ENCODE measurements at places on chromosomes 13 and 19. TPM values are rescaled to one million over a fixed set of nuclear protein-coding genes. Genes with fewer than 3 reads are reported as not detected.

Gene RAVER1
- 7.8 TPM for total RNA-seq

Gene ZNF99
- not detected for total RNA-seq

Gene IGFL3
- not detected for total RNA-seq

Gene TSSK6
- 1.8 TPM for total RNA-seq

Gene GJB6
- not detected for total RNA-seq

Gene RFX1
- total RNA-seq = 10.6 TPM

Gene FGF21
- not detected for total RNA-seq

Gene CAPN12
- total RNA-seq = 8.0 TPM

Gene KANK3
- total RNA-seq = 1.8 TPM

Gene KLK12
- total RNA-seq = not detected

Gene OR1M1
- total RNA-seq = not detected

Gene NECTIN2
- 61.9 TPM for total RNA-seq

Gene NMRK2
- not detected for total RNA-seq

DNA sequence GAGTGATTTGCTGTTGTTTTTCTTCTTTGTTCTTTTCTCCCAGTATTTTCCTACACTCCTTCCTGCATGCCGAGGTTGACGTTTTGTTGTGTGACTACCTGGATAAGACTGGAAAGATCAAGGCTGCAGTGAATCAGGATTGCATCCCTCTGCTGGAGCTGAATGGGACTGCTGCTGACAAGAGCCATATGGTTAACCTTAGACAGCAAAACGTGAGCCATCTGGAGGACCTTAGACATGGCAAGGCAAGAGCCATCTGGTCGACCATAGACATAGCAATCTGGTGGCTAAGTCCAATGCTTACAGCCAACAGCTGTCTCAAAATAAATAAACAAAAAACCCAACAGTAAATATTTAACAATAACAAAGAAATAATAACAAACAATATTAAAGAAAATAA lies 42.6 kb upstream of the ZNF91 start:
- no peak overlapping the region for H3K27ac ChIP-seq
- H3K4me1 ChIP-seq = no peaks in the 10 kb centered on the region
- no peaks in the 10 kb centered on the region for H3K36me3 ChIP-seq
- no peaks in the 10 kb centered on the region for H3K27me3 ChIP-seq
- no peak for DNase-seq

DNA sequence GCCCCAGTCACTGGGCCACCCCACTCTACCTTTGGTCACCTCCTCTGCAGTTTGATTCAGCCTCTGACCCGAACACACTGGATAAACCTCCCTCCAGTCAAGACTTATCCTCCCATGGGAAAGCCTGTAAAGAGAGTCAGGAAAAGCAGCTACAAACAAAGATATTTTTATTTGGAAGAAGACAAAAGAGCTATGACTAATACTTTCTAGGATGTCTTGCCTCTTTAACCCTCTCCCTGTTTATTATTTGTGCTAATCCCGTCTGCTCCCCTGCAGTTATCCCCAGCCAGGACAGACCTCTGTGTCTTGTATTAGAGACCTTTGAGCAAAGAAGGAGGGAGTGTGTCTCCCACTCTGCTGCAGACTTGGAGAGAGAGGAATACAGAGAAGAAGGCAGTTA lies 178.3 kb downstream of the EFNB2 start:
- H3K27ac ChIP-seq = no peak overlapping the region
- peaks cover 6% of the 10 kb centered on the region for H3K27me3 ChIP-seq
- no peak overlapping the region for H3K4me3 ChIP-seq
- H3K36me3 ChIP-seq = no peaks in the 10 kb centered on the region
- DNase-seq = no peak

DNA sequence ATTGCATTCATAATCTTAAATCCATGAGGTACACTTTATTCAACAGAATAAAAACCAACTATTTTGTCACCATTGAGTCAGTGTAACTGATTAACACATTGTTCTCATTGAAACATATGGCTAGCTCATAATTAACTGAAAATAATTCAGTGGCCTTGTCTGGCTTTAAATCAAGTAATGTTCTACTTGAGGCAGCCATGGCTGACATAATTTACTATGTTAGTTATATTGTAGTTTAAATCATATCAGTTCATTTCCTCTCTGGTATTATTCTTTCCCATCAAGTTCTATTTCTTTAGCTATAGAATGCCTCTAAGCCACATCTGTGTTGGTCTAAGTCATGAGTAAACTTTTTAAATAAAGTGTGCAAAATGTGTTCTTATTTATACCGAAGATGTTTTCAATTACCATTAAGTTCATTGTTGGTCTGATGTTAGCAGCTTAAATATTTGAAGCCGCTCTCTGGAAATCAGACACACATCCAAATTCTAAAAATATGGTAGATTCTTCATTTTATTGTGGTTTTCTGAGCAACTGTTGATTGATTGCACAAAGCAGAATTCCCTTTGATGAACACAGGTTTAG lies 393.7 kb downstream of the GPC6 start:
- no peak overlapping the region for H3K4me3 ChIP-seq
- H3K27ac ChIP-seq = no peak overlapping the region
- DNase-seq = no peak
- no peaks in the 10 kb centered on the region for H3K4me1 ChIP-seq
- H3K27me3 ChIP-seq = no peaks in the 10 kb centered on the region
- no peaks in the 10 kb centered on the region for H3K36me3 ChIP-seq

DNA sequence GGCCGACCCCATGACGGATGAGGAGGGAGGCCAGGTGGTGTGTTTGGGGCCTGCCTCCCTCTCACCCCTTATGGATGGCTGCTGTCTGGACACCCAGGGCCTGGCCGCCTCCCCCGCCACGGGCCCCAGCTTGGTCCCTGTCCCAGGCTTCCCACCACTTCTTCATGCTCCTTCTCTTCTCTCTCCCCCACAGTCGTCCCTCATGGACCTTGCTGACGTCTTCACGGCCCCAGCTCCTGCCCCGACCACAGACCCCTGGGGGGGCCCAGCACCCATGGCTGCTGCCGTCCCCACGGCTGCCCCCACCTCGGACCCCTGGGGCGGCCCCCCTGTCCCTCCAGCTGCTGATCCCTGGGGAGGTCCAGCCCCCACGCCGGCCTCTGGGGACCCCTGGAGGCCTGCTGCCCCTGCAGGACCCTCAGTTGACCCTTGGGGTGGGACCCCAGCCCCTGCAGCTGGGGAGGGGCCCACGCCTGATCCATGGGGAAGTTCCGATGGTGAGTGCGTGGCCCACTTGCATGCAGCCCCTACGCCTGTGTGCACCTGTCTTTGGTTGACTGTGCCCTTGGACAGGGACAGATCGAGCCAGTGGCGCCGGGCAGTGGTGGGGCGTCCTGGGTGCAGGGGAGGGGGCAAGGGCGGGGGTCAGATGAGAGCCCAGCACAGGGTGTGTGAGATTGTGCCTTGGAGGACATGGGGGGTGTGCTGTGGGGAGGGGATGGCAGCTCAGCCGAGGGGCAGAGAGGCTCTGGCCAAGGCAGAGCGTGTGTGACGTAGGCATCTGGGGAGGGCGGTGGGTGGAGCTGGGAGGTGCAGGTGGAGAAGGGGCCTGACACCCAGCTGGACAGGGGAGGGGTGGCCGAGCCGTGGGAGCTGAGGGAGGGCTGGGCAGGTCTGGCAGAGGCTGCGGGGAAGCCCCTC lies 16.8 kb downstream of the EPN1 start:
- H3K4me1 ChIP-seq = no peaks in the 10 kb centered on the region
- DNase-seq = peak; percentile 72
- H3K4me3 ChIP-seq = no peak overlapping the region
- H3K36me3 ChIP-seq = peaks cover 9% of the 10 kb centered on the region
- H3K27me3 ChIP-seq = no peaks in the 10 kb centered on the region

DNA sequence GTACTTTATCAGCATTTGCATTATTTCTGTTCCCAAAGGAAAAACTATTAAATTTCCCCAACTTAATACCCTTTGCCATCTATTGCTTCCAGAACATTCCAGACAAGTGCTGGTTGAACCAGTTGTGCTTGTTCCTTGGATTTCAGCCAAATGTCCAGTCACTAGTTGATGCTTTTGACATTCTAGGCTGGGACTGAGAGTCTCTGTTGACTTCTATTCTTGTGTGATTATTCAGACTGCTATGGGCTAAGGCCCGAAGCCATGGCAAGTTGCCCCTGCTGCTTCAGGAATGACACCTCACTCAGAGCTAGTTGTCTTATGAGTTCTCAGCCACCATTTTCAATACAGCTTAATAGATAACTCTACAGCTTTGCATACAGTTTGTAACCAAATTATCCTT lies 458.1 kb upstream of the ARGLU1 start:
- DNase-seq = peak; percentile 54
- H3K4me1 ChIP-seq = no peaks in the 10 kb centered on the region
- no peaks in the 10 kb centered on the region for H3K27me3 ChIP-seq

- H3K36me3 ChIP-seq = no peaks in the 10 kb centered on the region
- no peak overlapping the region for H3K27ac ChIP-seq
- no peak for DNase-seq
- H3K4me1 ChIP-seq = no peaks in the 10 kb centered on the region
- no peak overlapping the region for H3K4me3 ChIP-seq
These were observed 2.5 kb downstream of the IGFL1 start for GRCh38 chr19:46232029-46232428.

DNA sequence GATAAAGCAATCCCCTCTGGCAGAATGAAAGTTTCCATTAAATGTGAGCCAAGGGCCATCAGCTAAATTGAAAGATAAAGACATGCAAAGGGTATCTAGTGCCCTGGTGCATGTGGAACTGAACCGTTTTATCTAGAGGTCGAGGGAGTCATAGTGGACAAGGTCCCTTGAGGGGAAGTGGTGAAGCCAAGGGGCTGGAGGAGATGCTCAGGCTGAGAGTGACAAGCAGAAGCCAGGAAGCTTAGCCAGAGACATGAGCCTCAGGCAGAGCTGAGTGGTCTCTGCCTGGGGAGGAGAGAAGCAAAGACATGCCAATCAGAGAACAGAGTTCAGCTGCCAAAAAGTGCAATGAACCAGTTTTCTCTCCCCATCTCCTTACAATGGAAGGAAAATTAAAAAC lies 68.1 kb upstream of the SLC10A2 start:
- H3K4me3 ChIP-seq = no peak overlapping the region
- no peaks in the 10 kb centered on the region for H3K27me3 ChIP-seq
- H3K27ac ChIP-seq = no peak overlapping the region
- no peak for DNase-seq
- H3K36me3 ChIP-seq = no peaks in the 10 kb centered on the region
- no peaks in the 10 kb centered on the region for H3K4me1 ChIP-seq

- no peak overlapping the region for H3K27ac ChIP-seq
- no peaks in the 10 kb centered on the region for H3K36me3 ChIP-seq
- no peak overlapping the region for H3K4me3 ChIP-seq
- no peaks in the 10 kb centered on the region for H3K27me3 ChIP-seq
- DNase-seq = no peak
These were observed 121.6 kb upstream of the SPRY2 start for GRCh38 chr13:80462567-80462966.

GRCh38 chr19:4445963-4446703 lies 11.5 kb downstream of the UBXN6 start:
- peaks cover 17% of the 10 kb centered on the region for H3K4me1 ChIP-seq
- no peak overlapping the region for H3K4me3 ChIP-seq
- no peaks in the 10 kb centered on the region for H3K27me3 ChIP-seq
- no peaks in the 10 kb centered on the region for H3K36me3 ChIP-seq

GRCh38 chr13:24943136-24943535 lies 152.8 kb upstream of the PABPC3 start:
- H3K27ac ChIP-seq = no peak overlapping the region
- H3K36me3 ChIP-seq = no peaks in the 10 kb centered on the region
- DNase-seq = no peak

DNA sequence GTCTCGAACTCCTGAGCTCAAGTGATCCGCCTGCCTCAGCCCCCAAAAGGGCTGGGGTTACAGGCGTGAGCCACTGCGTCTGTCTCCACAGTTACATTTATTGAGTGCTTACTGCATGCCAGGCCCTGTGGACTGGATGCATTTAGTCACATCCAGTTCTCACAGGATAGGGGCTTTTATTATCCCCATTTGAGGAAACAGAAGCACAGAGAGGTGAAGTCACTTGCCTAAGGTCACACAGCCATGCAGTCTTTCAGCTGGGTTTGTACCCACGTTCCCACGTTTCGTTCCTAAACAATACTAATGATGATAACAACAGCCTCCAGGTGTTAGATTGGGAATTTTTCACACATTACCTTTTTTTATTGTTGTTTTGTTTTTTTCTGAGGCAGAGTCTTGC lies 9.1 kb upstream of the EBI3 start:
- no peak for DNase-seq
- H3K36me3 ChIP-seq = no peaks in the 10 kb centered on the region
- no peaks in the 10 kb centered on the region for H3K27me3 ChIP-seq
- H3K4me1 ChIP-seq = no peaks in the 10 kb centered on the region
- no peak overlapping the region for H3K4me3 ChIP-seq
- no peak overlapping the region for H3K27ac ChIP-seq

DNA sequence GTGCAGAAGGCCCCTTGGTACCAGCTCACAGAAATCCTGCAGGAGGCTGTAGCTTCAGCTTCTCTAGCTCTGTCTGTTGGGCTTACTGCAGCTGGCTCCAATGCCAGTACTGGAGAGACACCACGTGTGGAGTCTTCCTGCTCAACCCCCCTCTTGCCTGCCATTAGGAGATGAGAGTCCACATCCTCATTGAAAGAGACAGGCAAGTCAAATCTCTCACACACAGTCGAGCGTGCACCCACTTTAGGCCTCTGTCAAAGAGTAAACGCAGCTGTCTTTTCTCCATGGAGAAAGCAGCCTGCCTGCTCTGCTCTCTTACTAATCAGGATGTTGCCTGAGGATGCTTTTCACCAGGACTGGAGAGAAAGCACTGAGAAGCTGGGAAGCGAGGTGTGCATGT lies 523.0 kb upstream of the NBEA start:
- no peaks in the 10 kb centered on the region for H3K36me3 ChIP-seq
- no peaks in the 10 kb centered on the region for H3K4me1 ChIP-seq
- no peak overlapping the region for H3K4me3 ChIP-seq
- no peak overlapping the region for H3K27ac ChIP-seq
- no peak for DNase-seq

GRCh38 chr19:19054939-19055440 lies 8.8 kb upstream of the SLC25A42 start:
- H3K4me3 ChIP-seq = no peak overlapping the region
- H3K27me3 ChIP-seq = no peaks in the 10 kb centered on the region
- H3K4me1 ChIP-seq = no peaks in the 10 kb centered on the region
- no peak for DNase-seq
- H3K27ac ChIP-seq = no peak overlapping the region

DNA sequence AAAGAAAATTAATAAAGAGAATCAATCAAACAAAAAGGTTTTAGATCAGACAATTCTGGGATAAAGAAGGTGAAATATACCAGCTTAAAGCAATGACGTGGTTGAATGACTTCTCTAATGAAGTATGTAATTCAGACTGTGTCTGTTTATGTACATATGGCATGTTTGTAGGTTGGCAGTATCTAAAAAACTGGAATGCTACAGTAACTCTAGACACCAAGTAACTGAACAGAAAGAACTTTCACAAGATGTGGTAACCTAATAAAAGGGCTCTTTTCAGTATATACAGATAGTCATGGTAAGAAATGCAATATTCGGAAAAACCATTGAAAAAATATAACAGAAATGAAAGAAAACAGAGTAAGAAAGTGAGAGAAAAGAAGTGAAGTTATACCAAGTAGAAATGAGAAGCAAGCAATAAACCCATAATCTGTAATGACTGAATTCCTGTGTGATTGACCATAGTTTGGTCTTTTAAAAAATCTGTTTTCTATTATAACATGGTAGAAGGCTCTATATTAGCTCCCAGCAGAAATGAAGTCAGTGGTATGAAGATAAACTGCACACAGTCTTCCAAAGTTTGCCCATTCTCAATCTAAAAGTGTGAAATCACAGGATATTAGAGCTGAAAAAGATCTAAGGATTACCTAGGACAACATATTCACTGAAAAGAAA lies 31.4 kb downstream of the ELF1 start:
- peaks cover 33% of the 10 kb centered on the region for H3K4me1 ChIP-seq
- H3K36me3 ChIP-seq = no peaks in the 10 kb centered on the region
- no peaks in the 10 kb centered on the region for H3K27me3 ChIP-seq
- no peak for DNase-seq
